ENCODE measurements at places on chromosomes 12 and 14.

- no peak for DNase-seq
Measured at GRCh38 chr12:8844665-8845064, 22.2 kb downstream of the A2ML1 start.

DNA sequence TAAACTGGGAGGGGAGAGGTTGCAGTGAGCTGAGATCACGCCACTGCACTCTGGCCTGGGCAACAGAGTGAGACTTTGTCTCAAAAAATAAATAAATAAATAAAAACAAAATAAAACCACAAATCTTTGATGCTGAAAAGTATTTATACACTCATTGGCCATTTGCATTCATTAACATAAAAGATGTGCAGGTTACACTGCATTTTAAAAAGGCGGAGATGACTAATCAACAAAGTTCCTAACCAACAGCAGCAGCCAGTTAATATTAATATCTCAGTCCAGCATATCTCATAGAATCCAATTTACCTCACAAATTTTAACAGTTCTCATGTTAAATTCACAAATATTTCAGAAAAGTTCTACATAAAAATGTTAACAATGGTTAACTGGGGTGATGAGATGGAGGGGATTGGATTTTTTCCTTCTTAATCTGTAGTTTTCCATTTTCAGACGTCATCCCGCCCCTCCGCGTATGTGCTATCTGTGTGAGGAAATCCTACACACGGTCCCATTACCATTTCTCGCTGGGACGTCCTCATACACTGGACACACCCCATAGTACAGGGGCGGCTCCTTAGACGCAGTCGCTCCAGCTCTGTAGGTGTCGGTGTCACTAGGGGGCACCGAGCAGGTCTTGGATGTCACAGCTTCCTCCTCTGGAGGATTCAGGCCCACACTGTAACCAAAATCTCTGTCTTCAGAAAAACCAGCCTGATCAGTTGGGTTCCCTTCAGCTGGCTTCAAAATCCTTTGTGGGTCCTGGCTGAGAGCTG is 7.3 kb downstream of the ANKLE2 start:
- no peak for DNase-seq

- no peak for DNase-seq
Measured at GRCh38 chr12:52585066-52585465, 11.4 kb upstream of the KRT74 start.

DNA sequence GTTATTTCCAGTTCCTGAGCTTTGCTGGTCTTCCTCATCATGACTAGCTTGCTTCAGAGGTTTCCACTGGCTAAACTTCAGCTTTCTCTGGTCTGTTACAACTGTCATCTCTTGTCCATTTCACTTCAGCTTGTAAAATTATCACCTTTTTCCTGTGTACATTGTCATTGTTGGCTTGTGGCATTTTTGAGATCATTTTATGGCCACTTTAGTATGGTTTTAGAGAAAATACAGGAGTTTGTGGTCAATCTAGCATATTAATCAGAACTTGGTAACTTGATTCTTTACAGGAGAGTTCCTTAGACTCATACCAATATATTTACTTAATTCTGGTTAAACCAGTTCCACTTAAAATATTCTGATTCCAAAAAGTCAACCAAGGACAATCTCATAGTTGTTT is 235.9 kb upstream of the KITLG start:
- DNase-seq = no peak

DNA sequence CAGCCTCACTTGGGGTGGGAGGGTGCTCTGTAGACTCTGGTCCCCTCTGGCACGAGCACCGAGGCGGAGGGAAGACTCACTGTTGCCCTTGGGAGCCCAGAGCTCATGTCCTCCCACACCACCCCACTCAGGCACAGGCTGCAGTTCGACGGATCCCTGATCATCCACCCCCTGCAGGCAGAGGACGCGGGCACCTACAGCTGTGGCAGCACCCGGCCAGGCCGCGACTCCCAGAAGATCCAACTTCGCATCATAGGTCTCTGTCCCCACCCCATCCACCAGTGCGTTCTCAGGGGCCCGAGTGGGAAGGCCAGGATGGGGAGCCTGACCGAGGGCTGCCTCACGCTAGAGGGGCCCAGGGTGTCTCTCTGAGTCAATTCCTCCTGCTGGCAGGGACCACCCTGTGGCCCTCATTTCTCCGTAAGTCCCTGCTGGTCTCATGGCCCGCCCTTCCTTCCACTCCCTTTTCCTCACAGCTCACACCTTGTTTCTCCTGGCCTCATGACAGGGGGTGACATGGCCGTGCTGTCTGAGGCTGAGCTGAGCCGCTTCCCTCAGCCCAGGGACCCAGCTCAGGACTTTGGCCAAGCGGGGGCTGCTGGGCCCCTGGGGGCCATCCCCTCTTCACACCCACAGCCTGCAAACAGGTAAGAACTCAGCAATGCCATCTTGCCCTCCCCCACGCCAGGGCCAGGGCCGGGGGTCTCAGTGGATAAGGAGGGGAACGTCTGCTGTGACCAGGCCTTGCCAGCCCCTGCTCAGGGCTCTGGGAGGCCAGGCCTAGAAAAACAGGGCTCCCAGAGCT is 27.0 kb downstream of the PAPLN start:
- DNase-seq = no peak

DNA sequence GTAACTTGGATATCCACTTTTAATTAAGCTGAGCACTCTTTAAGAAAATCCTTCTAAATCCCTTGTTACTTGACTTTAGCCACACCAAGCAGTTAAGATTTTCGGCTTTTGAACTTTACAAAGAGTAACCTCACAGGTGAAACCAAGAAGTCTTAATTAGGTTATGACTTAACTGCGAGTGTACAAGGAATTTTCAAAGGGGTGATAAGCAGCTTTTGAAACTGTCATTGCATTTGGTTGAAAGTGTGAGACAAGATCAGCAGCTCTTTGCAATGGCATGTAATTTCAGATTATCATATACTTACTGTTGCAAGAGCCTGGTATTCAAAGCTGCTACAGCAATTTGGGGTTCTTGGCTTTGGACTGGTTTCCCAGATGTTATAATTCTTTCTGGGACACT is 137.5 kb downstream of the TMEM117 start:
- DNase-seq = no peak

- DNase-seq = no peak
Measured at GRCh38 chr14:74984236-74985027, 18.3 kb upstream of the EIF2B2 start.

DNA sequence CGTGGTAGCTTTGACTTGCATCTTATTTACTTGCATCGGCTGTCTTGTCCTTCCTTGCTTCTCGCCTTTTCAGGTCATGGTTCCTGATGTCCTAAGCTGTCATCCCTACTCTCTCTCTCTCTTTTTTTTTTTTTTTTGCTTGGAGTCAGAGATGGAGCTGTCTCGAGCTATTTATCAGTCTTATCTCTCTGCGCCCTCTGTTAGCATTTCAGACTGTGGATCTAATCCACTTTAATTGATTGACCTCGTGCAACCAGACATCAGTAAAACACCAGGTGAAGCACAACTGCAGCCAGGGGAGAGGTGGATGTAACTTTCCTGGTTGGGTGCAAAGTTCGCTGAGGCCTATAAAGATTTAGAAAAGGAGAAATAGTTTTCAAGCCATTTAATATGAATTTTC is 554.8 kb downstream of the DIO2 start:
- DNase-seq = no peak

GRCh38 chr12:92257261-92257660 is 111.6 kb upstream of the BTG1 start:
- no peak for DNase-seq

DNA sequence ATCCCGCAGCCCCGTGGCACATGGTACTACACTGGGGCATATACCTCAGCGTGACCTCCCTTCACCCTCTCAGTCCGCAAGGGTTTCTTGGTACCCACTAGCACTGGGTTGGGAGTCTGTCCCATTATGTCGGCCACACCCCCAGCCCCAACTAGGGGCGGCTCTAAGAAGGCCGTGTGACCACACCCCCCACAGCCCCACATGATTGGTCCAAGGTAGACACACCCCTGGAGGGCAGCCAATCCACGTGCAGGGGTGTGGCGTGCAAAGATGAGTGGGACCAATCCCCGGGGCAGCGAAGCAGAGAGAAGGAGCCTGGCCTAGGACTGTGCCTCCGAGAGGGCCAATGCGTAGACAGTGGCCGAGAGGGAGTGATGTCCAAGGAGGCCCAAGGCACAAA is 34.6 kb upstream of the BEGAIN start:
- DNase-seq = no peak

DNA sequence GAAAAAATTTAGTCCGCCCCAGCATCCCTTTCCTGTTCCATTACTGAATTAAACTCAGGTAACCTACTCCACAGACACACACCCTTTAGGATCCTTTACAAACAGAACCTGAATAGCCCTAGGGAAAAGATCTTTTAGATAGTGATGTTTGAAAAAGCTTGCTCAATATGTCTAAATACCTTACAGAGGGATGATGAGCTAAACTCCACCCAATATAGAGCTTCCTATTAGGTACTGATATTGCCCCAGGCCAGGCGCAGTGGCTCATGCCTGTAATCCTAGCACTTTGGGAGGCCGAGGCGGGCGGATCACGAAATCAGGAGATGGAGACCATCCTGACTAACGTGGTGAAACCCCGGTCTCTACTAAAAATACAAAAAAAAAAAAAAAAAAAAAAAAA is 50.1 kb downstream of the FERMT2 start:
- DNase-seq = no peak

DNA sequence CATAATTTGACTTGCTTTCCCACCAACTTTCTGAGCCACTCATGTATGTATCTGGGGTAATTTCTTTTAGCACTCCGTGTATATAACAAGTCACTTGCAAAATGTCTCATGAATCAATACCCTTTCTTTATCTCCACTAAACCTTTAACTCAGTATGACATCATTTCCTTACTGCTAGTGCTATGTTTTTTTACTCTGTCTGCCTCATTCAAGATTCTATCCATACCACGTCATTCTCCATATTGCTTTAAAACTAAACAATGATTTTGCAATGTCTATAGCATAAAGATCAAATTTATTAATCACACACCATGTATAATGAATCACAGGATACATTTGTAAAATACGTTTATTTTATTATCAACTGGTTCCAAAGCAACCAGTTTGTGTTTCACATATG is 178.2 kb downstream of the PIK3C2G start:
- DNase-seq = peak; percentile 83

- DNase-seq = no peak
Measured at GRCh38 chr12:74171478-74171909, 366.1 kb upstream of the ATXN7L3B start.

- DNase-seq = no peak
Measured at GRCh38 chr14:91277546-91278382, 33.3 kb upstream of the GPR68 start.
